ENCODE measurements at places on chromosomes 4 and X. TPM values are rescaled to one million over a fixed set of nuclear protein-coding genes. Genes with fewer than 3 reads are reported as not detected.

- DNase-seq = peak; percentile 55
Observed at GRCh38 chr4:108834835-108835384, 72.1 kb upstream of the ETNPPL start.

- peak; percentile 77 for DNase-seq
Observed at GRCh38 chrX:49995107-49995731, 72.8 kb downstream of the CLCN5 start.

DNA sequence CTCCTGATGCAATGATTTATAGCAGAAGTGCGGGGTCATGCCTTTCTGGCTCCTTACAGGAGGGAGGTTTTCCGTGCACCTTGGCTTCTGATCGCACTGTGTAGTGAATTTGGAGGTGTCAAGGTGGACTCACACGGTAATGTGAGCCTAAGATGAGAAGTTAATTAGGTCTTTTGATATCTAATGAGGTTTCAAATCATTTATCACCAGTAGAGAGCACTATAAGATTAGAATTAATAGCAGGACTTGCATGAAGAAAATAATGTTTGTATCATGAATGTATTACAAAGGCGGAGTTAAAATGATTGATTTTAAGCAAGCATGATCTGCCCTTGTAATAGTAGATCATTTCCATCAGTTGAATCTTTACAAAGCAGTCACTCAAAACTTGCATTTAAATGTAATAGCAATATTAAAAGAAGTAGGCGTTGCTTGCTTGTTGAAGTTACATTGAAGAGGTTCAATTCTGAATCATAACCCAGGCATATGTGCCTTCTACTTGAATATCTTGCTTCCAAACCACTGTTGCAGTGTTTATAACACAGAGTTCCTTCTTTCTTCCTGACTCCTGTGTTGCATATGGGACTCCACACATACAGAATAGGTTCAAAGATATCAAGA, 152.1 kb downstream of the FMR1NB start:
- peak; percentile 0 for DNase-seq

The AWAT2 gene
- total RNA-seq = not detected

DNA sequence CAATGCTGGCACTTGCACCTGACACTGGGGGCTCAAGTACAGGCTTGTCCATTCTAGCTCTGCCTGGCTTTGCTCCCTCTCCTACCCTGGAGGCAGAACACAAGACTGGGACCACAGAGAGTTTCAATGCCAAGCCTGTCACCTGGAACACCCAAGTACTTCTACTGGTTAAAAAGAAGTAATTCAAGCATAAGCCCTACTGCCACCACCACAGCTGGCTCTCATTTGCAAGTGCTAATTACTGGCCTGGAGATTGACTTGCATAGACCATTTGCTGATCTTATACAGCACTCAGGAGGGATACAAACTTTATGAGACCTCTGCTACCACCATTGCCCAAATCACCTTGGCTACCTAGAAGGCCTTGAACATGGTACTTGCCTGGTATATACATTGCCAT, 1550.9 kb downstream of the C4orf33 start:
- no peak for DNase-seq

GRCh38 chr4:186204103-186204559, 12.8 kb downstream of the CYP4V2 start:
- no peak for DNase-seq

The PWWP3B gene
- total RNA-seq = 20.9 TPM

The SLC6A14 gene
- not detected for total RNA-seq

- no peak for DNase-seq
Observed at GRCh38 chr4:13523591-13524503, 20.5 kb downstream of the NKX3-2 start.

GRCh38 chr4:115485402-115485801, 372.0 kb upstream of the NDST4 start:
- no peak for DNase-seq

DNA sequence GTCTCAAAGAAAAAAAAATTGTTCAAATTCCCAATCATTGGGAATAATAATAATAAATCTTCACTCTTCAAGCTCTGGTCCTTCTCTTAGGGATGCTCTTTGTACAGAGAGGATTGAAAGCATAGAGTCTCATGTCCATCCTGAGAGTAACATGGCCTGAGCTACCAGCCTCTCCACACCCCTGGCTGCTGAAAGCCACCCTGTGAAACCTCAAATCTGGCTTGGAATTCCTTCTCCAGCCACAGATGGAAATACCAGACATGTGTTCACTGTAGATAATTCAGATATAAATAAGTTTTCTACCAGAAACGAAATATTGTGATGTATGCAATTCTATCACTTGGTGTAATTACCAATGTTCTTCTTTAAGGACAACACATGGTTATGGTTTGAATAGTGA, 140.6 kb downstream of the ARSF start:
- DNase-seq = peak; percentile 25

The CT45A1 gene
- total RNA-seq = not detected

DNA sequence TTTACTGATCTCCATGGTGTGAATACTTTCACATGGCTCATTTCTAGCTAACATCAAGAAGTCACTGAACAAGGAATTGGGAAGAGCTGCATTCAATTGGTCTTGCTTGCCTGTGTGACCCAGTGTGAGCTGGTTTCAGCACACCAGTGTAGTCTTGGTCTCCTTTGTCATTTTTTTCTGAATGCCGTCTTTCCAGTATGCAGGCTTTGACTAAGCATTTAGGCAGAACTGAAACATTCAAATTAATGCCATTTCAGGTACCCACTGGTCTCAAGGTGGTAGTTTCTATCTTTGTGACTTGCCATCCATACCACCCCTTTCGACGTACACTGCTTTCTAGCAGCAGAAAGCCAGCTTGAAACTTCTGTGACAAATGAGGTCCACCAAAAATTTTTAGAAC, 550.5 kb upstream of the BOD1L1 start:
- no peak for DNase-seq

The TENM3 gene
- 23.1 TPM for total RNA-seq

GRCh38 chr4:6048537-6048936, 30.3 kb upstream of the C4orf50 start:
- DNase-seq = no peak

The FABP2 gene
- total RNA-seq = 5.5 TPM

GRCh38 chrX:129193357-129193756, 329.9 kb downstream of the SMARCA1 start:
- DNase-seq = no peak

- DNase-seq = no peak
Observed at GRCh38 chr4:90421161-90421560, 294.0 kb downstream of the CCSER1 start.

DNA sequence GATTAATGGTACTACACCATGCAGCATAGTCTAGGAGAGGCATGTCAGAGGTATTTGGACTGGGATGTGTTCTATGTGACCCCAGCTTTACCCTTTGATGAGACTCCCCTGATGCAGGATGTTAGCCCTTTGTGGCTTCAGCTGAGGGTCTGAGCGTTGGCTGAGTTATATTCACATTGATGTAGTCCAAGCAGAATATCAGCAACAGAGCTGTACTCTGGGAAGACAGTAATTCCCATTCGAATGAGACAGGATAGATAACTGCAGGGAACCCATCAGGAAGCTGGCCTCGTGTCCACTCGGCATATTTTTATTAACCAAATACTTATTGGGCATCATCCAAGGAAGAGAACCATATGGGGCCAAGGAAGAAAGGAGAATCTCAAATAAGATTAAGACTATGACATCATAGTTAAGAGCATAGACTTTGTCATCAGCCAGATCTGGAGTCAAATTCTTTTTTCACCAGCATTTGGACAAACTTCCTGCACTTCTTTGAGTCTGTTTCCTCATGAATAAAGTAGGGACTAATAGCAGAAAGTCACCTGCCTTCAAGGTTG, 198.1 kb downstream of the SOWAHB start:
- DNase-seq = no peak

The USP51 gene
- total RNA-seq = 7.3 TPM

GRCh38 chr4:179843370-179843769, 2399.8 kb upstream of the TENM3 start:
- no peak for DNase-seq

DNA sequence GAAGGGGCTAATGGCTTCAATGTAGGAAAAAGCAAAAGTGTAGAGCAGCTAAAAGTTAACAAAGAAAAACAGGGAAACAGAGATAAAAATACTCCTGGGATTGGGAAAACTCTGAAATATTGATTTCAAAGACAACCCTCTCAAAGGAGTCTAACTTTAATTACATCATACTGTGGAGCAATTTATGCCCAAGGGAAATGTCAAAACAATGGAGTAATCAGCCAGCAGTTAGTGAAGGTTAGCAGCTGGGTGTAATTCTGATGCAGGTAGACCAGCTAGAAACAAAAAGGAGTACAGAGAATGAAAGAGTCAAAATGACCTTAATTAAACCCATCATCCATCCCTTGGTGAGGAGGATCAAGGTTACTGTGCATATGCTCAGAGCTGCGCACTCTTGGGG, 169.0 kb downstream of the ADAM29 start:
- no peak for DNase-seq

GRCh38 chrX:110851780-110852179, 56.2 kb upstream of the CHRDL1 start:
- DNase-seq = no peak

- no peak for DNase-seq
Observed at GRCh38 chr4:90057091-90057490, 70.1 kb upstream of the CCSER1 start.

DNA sequence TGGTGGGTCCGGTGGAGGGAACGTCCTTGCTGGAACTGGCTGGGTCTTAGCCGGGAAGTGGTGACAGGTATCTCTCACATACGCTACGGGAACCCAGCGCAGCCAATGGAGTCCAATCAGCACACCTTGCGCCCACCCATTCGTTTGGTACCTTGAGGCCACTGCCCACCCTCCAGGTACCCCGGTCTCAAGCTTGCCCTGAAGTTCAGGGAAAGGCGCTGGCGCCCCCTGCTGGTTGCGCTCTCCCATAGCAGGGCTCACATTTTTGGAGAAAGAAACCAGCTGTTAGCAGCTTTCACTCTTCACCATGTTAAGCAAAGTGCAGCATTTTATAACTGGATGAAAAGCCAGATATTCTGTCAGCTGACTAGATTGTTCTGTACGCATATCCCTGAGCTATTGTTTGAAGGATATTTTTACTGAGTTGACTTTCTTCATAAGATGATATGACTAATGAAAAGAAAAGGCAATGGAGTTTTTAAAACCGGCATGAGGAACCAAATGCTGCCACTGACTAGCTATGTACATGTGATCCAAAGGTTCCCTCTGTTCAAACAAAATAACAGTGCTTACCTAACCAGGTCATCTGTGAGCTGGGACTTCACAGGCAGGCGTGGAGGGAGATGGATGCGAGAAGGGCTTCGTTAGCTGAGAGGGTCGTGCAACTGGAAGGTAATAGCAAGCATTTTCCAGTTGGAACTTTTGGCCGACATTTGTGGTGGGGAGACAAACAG, 43.7 kb downstream of the OTOP1 start:
- DNase-seq = peak; percentile 28

DNA sequence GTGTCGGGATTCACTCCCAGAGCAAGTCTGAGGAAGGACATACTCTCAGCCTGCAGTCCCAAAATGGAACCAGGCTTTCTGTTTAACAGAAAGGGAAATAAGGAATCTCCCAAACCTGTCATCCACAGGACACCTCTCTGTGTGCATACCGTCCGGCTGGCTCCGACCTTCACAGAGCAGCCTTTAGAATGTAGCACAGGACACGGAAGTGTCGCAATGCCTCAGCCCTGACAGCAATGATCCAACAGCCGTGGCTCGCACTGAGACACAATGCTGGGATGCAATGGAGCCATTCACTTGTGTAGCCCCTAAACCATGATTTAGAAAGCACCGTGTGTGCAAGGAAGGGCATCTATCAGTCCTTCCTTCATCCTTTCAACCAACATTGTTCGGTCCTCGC, 15.5 kb upstream of the HELT start:
- DNase-seq = no peak

DNA sequence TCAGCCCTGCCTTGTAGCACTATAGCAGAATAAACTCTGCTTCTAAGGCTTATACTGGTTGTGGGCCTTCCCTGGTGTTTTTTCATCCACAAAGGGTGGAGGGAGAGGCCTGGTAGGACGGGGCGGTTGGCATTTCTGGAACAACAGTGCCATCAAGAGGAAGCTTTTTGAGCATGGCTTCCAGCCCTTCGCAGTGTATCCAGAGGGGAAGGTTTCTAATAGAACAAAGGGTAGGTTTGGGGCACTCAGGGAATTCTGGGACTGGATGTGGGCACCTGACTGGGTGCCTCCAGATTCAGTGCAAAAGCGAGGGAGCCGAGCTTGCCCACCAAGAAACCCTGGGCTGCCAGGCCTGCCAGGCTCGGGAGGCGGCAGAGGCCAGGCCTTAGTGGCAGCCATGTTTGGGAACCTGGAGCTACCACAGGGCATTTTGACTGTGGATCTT, 229.6 kb upstream of the AGTR2 start:
- DNase-seq = peak; percentile 27

DNA sequence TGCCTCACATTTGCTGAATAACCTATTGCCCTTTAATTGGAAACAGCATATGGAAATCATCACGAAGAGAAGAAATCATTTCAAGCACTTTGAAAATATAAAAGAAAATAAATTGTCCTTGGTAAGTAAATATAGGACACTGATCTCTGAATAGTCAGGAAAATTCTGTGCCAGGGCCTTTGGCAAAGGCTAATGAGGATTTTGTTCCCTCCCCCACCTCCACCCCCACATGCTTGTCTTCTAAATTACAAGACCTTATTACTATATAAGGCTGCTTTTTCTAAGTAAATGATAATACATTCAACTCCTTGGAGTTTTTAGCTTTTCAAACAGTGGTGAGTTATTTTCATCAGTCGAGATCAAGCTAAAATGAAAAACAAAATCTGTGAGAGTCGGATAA, 15.8 kb downstream of the SYNPO2 start:
- DNase-seq = no peak

- DNase-seq = no peak
Observed at GRCh38 chr4:58451707-58452106, 1341.5 kb upstream of the IGFBP7 start.

DNA sequence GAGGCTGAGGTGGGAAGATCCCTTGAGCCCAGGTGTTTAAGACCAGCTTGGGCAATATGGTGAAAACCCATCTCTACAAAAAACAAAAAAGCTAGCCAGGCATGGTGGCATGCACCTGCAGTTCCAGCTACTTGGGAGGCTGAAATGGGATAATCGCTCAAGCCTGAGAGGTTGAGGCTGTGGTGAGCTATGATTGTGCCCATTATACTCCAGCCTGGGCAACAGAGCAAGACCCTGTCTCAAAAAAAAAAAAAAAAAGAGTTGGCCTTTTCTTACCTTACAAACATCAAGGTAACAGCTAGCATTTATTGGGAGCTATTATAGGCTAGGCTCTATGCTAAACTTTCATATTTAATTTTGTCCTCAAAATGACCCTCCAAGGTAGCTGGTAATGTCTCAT, 43.4 kb downstream of the PTTG2 start:
- no peak for DNase-seq

DNA sequence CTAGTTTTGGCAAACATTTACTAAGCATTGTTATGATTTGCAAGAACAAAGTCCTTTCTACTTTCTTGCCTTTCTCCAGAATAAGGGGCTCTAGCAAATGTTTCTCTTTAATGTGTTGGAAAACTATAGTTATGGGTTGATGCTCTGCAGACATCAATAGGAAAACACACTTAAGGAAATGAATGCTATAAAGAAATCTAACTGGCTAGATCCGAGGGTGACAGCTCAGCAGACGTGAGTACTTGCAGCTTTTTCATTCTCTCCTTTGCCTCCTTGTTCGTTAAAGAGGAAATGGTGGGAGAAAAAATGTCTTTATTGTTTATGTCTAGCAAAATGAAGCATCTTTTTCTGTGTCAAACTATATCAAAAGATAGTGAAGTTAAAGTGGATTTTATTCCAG, 6.3 kb downstream of the GUCY1B1 start:
- DNase-seq = no peak

The STPG2 gene
- total RNA-seq = 0.81 TPM

GRCh38 chr4:105193536-105193935, 46.9 kb downstream of the TET2 start:
- DNase-seq = no peak

The RAB41 gene
- total RNA-seq = not detected

GRCh38 chr4:165783626-165784025, 89.4 kb upstream of the TLL1 start:
- DNase-seq = no peak
